ENCODE measurements at places on chromosomes 16 and 17.

DNA sequence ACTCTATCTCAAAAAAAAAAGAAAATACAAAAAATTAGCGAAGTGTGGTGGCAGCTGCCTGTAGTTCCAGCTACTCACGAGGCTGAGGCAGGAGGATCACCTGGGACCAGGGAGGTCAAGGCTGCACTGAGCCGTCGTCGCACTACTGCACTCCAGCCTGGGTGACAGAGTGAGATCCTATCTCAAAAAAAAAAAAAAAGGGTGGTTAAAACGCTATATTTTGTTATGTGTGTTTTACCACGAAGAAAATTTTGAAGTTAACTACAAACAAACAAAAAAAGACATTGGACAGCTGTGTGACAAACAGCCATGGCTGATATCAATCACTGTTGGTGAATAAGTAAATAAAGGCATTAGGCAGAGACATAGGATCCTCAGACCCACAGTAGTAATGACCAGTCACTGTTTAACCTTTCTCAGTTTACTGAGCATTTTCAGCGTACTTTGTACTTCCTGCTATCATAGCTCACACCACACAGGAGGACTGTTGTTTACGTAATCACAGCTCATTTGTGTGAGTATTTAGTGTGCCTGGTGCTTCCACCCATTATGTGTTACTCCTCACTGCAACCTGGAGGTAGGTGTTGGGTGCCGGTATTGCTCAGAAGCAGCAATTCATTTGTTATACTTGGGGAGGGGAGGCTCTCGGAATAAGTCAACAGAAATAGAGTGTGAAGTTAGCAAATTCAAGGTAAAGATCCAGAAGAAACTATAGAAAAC is 55.4 kb downstream of the COPRS start:
- DNase-seq: no peak

DNA sequence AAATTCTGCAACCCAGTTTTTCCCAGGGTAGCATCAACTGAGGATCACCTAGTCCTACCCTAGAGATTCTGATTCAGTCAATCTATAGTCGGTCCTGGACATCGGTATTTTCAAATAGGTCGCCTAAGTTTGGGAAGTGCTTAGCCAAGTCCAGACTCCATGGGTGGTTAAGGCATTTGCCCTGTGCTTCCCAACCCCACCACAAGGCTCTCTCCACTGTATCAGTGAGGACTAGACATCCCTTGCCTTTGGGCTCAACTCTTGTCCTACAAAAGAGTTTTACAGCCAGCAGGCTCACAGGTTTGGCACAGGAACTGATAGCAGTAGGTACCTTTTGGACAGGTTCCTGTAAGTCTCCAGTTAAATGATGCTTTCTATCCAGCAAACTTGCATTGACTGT is 13.8 kb downstream of the HYDIN start:
- DNase-seq: no peak

- DNase-seq: no peak
These were observed 14.1 kb downstream of the TP53 start for GRCh38 chr17:7673239-7673638.

DNA sequence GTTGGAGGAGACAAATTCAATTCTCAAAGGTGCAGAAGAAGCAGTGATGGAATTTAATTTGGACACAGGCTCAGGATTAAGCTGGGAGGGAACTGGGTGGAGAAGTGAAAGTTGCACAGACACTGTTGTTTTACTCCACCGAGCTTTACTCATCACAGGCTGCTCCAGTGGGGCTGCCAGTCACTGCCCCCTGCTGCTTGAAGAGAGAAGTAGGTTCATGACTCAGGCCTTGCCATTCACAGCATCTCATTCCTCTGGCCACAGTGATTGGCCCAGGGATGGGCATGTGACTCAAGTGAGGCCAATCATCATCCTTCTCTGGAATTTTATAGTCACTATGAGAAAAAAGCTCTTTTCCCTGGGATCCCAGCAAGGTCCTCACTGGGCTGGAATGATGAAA is 11.8 kb downstream of the GNAO1 start:
- peak; percentile 38 for DNase-seq

DNA sequence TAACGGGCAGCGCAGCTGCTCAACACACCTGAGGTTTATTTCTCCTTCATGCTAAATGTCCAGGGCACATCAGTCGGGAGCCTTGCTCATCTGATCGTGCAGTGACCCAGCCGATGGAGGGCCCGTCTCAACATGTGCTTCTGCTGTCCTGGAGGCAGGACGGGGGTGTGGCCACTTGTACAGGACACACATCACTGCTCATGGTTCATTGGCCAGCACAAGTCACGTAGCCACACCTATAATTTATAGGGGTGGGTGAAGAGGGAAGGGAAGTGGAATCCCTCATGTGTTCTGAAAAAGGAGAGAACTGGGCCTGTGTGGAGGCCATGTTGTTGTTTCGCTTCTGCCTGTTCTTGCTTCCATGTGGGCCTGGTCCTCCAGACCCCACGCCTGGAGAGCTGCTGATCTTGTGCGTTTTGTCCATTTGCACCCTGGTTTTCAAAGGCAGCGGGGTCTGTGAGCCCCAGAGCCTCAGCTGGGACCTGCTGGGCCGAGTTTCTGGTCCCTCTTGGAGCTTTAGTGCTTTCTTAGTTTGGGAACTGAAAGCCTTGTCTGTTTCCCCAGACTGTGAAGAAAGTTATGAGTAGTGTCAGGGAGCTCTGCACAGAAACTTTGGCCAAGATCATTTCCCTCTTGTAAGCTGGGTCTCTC is 60.5 kb downstream of the CMIP start:
- no peak for DNase-seq

DNA sequence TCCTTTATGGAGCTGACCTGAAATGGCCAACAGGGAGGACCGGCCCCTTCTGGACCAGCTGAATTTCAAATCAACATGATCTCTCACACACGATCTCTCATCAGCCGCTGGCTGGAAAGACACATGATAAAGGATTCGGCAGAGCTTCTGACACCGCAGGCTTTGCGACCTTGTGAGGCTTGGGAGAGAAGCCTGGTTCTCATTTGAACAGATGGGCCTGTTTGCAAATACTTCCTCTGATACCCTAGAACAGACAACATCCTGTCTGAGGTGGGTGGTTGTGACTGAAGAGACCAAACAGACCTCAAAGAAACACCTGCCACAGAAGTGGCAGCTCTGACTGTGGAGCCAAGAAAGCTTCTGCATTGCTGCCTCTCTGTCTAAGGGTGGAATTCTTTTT is 77.9 kb upstream of the SDK2 start:
- no peak for DNase-seq

DNA sequence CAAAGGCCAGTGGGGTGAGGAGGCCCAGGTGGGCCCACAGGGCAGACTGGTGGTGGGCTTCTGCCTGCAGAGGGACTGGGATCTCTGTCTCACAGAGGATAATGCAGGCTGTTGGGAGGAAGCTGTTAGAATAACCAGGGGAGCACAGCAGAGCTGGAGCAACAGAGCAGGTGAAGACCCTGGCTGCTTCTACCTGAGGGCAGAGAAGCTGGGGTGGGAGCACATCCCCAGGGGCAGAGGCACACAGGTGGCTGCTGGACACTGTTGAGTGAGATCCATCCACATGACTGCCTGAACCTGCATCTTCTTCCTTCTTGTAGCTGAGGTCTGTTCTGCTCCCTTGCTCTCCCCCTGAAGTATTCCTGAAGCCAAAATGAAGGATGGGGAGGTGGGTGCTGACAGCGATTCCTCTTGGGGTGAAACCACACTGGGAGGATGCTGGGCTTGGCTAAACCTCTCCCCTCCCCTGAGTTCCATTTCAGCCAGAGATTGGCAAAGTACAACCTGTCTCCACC is 1725.0 kb downstream of the TP53TG3F start:
- DNase-seq: no peak

GRCh38 chr16:86359571-86359970 is 150.8 kb upstream of the FOXF1 start:
- DNase-seq: no peak

Data from stimulated activated CD4-positive, alpha-beta T cell treated with anti-CD3 and anti-CD28 coated beads, Interleukin-1b, Interleukin-23, amount 100 ng/mL, for 24 hours (primary cell).